Activated CD4-positive, alpha-beta T cell treated with anti-CD3 and anti-CD28 coated beads for 1 hour (primary cell): ENCODE measurements at places on chromosomes 12 and 14.

DNA sequence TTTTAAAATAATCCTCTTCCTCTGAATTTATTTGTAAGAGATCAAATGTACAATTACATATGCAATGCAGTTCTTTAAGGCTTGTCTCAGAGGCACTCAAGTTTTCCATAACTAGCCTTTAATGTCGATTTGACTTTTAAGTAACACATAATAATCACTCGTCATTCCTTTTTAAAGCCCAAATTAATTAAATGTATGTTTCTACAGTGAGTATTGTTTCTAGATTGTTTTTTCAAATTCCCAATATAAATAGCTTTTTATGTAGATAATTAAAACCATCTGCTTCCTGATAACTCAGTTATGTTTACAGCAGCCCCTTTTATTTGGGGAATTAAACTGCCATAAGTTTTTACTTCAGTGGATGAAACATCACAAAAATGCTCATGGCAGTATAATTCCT is 185.1 kb downstream of the ETNK1 start:
- no peak for DNase-seq

- no peak for DNase-seq
These were observed 70.2 kb downstream of the HECTD1 start for GRCh38 chr14:31137214-31137889.

- DNase-seq = no peak
These were observed 678.2 kb downstream of the NRXN3 start for GRCh38 chr14:78848234-78848820.

DNA sequence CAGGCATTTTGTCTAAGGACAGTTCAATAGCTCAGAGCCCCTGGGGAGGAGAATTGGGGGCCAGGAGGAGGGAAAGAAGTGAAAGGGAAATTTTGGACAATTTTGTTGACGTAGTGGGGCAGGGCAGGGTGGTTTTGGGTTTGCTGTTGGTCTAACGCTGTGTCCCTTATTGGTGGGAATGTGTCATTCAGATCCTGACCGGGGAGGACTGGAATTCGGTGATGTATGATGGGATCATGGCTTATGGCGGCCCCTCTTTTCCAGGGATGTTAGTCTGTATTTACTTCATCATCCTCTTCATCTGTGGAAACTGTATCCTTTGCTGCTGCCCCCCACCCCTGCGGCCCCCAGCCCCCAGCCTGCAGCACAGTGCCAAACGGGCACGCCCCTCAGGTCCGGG is 212.1 kb upstream of the FKBP4 start:
- DNase-seq = no peak

DNA sequence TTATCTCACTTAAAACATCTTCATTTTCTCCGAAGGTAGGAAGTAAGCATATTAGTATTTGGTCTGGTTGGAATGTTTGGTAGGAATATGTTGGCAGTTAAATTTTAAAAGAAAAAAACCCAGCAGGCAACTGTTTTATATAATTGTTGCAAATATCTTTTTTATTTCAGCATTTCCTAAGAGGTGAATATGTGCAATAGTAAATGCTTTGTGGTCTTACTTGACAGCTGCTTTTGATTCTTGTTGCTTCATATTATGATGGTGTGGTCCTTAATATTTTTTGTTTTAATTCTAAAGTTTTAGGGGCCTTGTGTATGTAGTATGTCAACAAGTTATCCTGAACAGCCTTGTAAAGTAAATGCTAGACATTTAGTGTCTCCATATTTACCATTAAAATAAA is 6.3 kb downstream of the TRAFD1 start:
- no peak for DNase-seq

GRCh38 chr14:90213099-90213748 is 43.1 kb upstream of the PSMC1 start:
- no peak for DNase-seq

DNA sequence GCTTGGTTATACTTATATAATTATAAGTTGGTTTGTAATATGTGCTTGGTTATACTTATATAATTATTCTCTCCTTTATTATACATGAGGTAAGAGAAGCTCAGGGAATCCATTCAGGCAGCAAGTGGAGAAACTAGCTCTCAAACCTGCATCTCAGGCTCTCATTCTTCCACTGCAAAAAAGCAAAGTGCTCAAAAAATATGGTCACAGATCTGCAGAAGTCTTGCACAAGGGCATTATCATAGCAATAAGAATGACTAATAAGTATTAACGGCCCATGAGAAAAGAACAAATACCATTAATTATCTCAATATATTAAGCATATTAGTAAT is 476 bp upstream of the TRAFD1 start:
- no peak for DNase-seq

- DNase-seq = no peak
These were observed 74.0 kb upstream of the MDM1 start for GRCh38 chr12:68406134-68406576.

DNA sequence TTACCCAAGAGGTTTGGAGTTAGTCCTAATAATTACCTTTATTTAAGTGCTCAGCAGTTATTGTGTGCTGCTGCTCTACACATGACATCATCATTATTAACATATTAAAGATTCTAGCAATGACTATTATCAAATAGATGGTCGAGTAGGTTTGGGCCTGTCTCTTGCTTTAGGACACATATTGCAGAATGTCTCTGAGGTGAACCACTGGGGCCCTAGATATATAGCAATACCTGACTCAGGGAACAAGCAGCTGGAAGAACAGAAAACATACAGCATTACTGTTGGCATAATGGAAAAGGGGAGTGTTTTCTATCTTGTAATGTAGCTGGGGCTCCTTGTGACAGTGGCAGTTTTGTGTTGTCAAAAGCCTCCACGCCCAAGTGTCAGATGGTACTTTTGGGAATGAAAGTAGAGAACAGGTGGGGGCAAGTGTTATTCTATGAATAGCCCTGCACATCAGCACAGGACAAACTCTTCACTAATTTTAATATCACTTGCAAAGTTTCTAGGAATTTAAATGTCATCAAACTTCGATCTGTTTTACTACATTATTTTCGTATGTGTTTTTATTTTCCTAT is 54.6 kb downstream of the C12orf56 start:
- no peak for DNase-seq

DNA sequence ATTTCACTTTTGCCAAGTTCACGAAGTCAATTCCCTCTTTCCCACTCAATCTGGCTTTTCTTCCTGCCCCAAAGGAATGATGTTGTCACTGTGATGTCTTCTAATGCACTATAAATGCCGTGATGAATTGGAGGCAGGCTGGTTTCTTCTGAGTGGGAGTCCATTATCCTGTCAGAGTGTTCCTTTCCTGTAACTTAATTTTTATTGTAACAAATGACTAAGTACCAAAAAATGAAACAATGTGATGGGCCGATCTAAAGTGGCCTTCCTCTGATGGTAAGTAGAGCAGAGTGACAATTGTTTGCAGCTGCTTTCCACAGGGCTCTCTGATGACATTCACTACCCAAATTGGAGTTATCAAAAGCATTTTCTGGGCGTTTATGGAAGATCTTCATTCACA is 22.2 kb downstream of the TMEM30B start:
- no peak for DNase-seq

DNA sequence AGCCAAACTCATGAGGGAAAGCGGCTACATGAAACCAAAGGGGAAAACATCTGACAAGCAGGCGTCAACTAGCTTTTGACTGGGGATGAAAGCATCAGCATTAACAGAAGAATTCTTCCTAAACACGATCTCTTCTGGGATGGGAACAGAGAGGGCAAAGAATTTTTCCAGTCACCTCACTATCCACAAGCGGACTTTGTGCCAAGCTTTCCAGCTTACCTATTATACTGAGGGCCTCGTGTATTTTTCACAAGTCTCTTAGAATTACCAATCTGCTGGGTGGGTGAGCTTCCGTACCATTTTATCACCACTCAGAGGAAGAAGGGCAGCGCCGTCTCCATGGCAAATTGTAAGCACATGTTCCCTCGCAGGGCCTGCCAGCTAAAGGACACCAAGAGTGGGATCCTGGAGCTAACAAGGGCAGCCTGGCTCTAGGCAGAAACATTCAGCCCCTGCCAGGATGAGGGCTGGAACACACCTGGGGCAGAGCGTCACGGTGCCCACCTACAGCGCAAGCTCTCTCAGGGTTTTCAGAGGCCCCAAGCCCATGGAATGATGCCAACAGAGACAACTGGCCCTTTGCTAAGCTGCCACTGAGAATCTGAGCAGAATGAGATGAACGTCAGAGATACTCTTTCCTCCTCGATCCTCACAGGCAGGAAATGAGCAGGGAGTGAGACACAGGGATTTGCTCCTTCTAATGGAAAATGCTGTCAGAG is 74.6 kb downstream of the CHGA start:
- no peak for DNase-seq

DNA sequence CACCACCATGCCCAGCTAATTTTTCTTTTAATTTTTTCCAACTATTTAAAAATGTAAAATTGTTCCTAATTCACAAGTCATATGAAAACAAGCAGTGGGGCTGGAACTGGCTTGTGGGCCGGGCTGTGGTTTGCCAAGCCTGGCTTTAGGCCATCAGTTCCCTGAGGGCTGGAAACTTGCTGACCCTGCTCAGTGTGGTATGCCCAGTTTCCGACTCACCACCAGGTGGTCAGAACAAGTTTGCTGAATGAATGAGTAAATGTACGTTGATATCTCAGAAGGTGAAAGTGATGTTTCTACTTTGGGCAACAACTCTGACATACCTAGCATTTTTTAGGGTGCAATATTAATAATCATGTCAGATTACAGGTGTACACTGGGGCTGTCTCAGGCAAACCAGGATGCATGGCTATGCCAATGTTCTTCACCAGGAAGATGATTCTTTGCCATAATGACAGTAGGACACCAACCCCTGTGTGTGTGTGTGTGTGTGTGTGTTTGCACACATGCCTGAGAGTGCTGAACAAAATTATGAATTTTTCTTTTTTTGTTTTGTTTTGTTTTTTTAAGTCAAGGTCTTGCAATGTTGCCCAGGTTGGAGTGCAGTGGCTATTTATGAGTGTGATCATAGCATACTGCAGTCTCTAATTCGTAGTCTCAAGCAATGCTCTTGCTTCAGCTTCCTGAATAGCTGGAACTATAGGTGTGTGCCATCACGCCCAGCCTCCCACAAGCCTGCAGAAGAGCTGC is 106.1 kb downstream of the PTPN11 start:
- DNase-seq = no peak

DNA sequence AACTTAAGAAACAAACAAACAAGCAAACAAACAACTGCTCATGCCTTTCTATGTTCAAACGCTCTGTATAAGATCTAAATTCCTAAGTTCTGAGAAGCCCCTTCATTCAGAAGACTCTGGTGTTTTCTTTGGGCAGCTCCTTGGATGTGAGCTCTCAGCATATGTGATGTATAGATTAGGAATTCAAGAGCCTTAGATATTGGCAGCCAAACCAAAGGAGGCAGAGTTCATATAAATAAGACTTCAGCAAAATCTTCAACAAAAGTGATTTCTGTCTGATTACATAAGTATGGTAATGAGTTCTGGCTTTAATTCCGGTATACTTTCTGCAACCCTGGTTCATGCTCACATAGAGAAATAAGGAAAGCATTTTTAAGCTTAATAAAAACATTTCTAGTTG is 145.6 kb downstream of the DYRK2 start:
- no peak for DNase-seq

GRCh38 chr12:108316176-108317086 is 22.7 kb downstream of the CMKLR1 start:
- no peak for DNase-seq

DNA sequence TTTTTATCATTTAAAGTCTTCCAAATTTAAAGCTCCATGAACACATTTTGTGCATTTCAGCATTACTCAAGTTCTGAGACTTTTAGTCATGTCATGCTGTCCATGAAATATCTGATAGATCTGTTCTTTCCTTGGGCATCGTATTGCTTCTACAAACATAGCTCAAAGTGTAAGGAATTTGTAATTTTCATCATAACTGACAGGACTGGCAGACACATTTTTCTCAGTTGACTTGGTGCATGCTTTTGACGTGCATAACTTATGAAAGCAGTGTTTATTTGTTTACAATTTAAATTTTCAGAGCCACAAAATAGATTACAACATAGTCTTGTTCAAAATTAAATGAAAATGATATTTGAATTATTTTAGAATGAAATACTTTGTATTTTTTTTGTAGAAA is 812.1 kb upstream of the NOVA1 start:
- no peak for DNase-seq

- DNase-seq = no peak
These were observed 72.6 kb downstream of the LRP6 start for GRCh38 chr12:12194206-12194605.

- DNase-seq = no peak
These were observed 401.6 kb downstream of the FOXG1 start for GRCh38 chr14:29168149-29168548.

GRCh38 chr12:11568155-11568761 is 81.2 kb upstream of the ETV6 start:
- no peak for DNase-seq

DNA sequence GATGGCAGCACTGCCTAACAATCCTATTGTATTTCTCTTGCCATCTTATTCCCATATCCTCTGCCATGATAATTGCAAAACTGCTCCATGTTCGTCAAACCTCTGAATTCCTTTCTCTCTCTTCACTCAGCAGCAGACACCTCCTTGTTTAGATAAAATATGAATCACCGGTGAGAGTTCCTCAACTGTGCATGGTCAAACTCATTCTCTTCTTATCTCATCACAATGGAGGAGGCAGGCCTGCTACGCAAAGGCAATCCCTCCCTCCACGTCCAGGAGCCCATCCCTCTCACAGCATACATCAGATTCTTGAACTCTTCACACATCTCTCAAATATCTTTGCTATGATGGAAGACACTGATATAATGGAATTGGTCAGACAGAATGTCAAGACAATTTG is 90.1 kb upstream of the DAAM1 start:
- no peak for DNase-seq

GRCh38 chr12:100189636-100190394 is 10.8 kb upstream of the ACTR6 start:
- DNase-seq = no peak

GRCh38 chr12:53670971-53671370 is 4.9 kb downstream of the ATP5MC2 start:
- DNase-seq = no peak

DNA sequence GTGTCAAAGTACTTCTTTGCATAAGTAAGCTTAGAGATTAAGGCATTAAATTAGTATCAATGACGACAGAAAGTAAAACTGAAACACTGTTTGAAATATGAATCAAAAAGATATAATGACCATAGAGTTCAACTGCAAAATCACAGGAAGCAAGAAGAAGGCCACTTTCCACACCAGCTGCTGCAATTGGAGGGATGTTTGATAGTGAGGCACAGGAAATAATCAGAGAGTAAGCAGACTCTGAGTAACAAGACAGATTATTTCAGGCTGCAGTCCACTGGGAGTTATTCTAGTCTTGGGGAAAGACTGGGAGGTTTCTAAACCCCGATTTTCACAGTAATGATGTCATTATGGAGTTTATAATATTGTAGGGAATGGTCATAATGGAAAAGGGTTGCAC is 12.9 kb downstream of the MDGA2 start:
- DNase-seq = no peak
